Lung microvascular endothelial cell (primary cell): ENCODE measurements at places on chromosomes 6 and 20.

GRCh38 chr6:164579035-164579434 is 730.4 kb downstream of the C6orf118 start:
- no peak for DNase-seq

DNA sequence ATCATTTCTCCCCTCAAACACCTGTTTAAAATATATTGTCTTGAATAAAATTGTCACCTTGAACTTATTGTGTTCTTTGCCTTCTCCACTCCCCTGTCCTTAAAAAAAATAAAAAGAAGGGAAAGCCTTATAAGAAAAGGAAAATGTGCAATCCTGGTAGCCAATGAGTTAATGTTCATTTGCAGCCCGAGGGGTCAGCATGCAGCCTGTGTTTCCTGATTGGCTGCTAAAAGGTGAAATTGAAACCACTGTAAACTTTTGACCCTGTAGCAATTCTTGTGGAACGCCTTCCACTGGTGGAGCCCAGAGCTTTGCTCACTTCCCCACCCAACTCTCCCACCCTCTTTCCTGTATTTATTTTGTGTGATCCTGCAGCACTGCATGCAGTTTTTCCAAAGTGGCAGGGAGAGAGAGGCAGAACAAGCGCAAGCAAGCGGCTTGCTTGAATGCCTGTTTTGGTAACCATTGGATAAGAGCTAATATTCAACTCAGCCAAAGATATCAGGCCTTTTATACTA is 74.9 kb downstream of the NCOA3 start:
- DNase-seq: peak; percentile 93

- no peak for DNase-seq
These were observed 217.1 kb upstream of the MAP3K7 start for GRCh38 chr6:90803956-90804355.

GRCh38 chr6:100447900-100448748 is 16.6 kb downstream of the SIM1 start:
- no peak for DNase-seq

- DNase-seq: no peak
These were observed 66.8 kb upstream of the THEMIS start for GRCh38 chr6:127967708-127968107.

GRCh38 chr20:52259295-52259694 is 67.7 kb upstream of the ZFP64 start:
- no peak for DNase-seq
